ENCODE measurements at places on chromosomes 1 and 21.
A peak's percentile ranks its signal among the peaks of the same experiment; 100 is the strongest.

DNA sequence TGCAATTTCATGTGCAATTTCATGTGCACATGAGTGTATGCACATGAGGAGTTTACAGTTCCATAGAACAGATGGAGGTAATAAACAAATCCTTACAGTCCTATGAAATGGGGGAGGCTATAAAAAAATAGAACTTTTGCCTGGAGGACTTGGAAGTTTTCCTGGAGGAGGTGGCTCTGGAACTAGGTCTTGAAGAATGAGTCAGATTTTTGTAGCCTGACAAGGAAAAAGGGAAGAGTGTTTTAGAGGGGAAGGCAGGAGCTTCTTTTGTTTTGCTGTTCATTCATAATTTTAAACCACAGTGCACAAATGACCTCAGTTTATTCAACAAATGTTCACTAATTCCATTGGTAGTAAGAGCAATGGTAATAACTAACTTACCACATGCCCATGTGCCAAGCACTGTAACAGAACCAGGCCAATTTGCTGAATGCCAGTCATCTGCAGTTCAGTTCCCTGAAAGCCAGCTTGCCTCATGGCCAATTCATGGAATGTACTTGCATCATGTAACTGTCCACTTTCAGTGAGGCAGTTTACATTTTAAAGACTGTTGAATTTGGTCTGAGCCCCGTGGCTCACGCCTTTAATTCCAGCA, 2.7 kb downstream of the DIO1 start:
- DNase-seq = no peak

GRCh38 chr1:169245706-169246105, 121.9 kb downstream of the NME7 start:
- DNase-seq = no peak

GRCh38 chr21:29233611-29234540, 64.8 kb upstream of the BACH1 start:
- DNase-seq = no peak

- no peak for DNase-seq
Observed at GRCh38 chr1:34278211-34278610, 101.5 kb downstream of the C1orf94 start.

GRCh38 chr1:184866991-184867788, 107.1 kb downstream of the NIBAN1 start:
- DNase-seq = no peak

DNA sequence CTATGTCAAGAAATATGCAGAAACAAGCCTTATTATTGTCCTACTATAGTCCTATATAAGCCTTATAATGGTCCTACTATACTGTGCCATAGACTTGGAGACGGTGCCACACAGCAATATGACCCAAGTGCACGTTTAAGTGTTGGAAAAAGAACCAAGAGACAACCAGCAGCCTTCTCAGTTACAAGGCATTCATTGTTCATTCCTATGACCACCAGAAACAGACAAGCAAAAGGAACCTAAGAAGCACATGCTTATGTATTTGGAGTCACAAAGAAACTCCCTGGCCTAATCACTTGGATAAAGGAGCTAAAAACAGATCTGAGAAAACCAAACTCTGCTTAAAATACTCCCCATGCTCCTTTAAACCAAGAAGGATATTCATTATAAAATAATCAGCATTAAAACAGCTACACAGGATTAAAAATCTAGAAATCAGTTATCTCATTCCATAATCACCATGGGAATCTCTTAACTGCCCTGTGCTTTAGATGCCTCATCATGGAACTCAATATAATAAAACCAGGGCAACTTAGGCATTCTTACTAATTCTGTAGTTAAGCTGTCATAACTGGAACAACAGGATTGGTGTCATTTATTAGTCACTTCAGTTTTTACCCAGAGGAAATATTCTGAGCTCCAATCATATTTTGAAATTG, 7.0 kb downstream of the COLGALT2 start:
- DNase-seq = no peak

GRCh38 chr1:7257225-7257624, 472.0 kb downstream of the CAMTA1 start:
- no peak for DNase-seq

GRCh38 chr1:12556368-12556930, 61.6 kb downstream of the DHRS3 start:
- peak; percentile 42 for DNase-seq

- no peak for DNase-seq
Observed at GRCh38 chr1:234863551-234863971, 253.6 kb upstream of the IRF2BP2 start.

GRCh38 chr1:213281640-213282301, 230.7 kb downstream of the RPS6KC1 start:
- peak; percentile 4 for DNase-seq

DNA sequence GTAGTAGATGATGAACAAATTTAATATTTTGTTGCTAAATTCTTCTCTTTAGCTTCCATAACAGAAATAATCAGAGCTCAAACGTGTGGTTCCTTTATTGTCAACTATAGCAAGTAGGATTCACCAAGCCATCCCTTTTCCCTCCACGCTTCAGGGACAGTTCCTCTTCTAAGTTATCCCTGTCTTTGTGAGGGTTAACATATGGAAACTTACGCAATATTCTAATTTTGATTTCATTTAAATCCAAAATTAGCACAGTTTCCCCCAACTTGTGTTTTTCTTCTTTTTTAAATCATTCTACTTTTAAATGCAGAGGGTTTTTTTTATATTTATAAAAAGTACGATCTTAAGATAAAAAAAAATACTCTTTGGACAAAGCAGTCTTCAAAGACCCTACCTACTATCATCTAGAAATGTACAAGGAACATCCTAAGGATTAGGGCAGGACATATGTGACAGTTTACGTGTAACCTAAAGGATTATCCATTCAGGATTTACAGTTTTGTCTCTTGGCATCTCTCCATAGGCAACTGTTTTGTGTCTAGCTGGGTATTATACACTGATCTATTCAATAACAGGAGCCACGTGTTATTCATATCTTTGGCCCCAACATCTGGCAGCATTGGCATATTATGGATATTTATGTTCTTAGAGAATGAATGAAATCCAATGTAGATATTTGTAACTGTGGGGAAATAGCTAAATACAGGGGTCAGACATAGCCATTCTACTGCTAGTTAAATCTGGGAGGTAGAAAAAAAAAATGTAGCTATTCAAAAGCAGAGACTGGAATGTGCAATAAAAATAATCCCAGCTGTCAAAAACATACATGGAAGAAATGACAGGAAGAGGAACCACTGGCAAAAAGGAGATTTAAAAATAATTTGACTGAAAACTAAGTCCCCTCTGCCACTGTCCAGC, 272.9 kb downstream of the NEGR1 start:
- no peak for DNase-seq

DNA sequence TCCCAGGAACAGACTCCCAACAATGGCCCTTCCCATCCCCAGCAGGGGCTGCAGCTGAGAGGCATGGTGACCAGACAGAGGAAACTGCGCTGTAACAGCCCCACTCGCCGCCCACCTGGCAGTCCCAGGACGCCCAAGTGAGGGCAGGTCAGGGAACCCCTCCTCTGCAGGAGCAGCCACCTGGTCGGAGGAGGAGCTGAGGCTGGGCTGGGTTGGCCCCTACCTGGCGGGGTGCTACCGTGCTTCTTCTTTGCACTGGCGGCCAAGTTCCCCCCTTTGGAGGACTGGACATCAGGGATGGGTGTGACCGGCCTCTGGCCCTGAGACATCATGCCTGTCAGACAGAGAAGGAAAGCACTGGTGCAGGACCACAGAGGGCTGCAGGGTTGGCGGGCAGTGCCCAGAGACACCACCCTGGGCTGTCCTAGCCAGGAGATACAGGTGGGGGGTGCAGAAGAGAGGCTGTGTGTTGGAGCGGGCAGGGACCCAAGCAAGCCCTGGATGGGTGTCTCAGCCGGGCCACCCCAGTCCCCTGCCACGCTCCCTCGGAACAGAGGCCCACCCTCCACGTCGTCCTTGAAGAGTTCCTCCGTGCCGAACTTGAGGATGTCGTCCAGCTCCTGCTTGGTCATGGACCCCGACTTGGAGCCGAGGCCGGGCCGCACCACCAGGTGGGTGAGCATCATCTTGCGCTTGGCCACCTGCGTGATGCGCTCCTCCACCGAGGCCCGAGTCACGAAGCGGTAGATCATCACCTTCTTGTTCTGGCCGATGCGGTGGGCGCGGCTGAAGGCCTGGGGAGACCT, 51.6 kb downstream of the CHD5 start:
- DNase-seq = no peak

- DNase-seq = no peak
Observed at GRCh38 chr1:117147341-117147831, 25.8 kb upstream of the TRIM45 start.

DNA sequence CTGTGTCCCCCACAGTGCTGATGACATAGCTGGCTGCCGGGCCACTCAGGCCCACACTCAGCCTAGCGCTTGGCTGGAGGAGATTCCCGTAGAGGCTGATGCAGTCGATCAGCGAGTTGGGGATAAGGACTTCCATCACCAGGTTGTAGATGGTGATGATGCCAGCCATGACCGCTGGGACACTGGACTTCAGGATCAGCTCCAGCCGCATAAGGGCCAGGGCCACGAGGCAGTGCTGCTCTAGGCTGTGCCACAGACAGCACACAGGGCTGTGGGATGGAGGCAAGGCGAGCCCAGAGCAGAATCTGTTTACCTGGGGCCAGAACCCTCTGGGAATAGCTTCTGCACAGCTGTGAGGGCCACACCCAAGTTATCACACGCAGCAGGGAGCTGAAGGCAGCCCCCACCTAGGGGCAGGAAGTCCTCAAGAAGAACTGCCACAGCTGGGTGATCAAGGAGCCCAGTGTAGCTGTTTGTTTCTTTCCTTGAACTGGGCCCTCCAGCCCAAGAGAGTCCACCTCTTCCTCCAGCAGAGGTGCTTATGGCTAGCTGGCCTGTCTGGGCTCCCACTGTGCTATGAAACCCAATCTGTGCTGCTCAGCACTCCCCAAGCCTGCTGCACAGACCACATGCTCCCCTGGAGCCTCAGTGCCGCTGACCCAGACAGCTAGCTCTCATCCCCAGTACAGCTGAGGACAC, 6.2 kb downstream of the SLC2A1 start:
- no peak for DNase-seq

DNA sequence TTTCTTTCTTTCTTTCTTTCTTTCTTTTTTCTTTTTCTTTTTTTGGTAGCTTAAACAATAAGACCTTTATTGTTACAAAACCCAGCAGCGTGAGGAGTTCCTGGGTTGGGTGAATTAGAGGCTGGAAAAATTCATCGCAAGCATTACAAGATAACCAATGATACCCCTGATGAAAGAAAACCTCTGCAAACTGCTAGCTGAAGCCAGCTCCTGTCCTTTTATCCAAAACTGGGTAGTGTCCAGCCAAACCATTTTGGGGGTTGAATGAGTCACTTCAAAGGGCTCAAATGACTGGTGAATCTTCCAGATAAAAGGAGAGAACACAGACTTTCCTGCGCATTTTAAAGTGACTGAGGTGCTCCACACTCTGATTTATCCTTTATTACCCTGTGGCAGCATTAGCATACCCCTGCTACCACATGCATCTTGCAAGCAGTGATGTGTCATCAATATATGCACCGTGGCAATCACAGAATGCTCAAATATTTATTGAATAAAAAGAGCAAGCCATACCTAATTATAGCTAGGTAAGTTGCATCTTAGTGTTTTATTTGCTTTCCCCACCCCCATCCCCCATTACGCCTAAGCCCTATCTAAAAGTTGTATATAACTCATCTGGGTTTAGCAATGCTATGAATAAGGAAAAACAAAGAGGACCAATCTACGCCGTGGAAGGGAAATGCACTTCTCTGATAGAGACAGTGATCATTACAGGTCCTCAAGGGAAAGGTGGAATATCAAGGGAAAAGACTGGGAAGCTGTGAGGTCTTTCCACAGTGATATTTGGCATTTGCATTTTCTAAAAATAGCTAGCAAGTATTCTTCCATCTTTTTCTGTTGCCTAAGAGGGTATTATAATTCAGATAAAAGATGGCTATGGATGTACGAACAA, 32.4 kb upstream of the CEP350 start:
- no peak for DNase-seq

DNA sequence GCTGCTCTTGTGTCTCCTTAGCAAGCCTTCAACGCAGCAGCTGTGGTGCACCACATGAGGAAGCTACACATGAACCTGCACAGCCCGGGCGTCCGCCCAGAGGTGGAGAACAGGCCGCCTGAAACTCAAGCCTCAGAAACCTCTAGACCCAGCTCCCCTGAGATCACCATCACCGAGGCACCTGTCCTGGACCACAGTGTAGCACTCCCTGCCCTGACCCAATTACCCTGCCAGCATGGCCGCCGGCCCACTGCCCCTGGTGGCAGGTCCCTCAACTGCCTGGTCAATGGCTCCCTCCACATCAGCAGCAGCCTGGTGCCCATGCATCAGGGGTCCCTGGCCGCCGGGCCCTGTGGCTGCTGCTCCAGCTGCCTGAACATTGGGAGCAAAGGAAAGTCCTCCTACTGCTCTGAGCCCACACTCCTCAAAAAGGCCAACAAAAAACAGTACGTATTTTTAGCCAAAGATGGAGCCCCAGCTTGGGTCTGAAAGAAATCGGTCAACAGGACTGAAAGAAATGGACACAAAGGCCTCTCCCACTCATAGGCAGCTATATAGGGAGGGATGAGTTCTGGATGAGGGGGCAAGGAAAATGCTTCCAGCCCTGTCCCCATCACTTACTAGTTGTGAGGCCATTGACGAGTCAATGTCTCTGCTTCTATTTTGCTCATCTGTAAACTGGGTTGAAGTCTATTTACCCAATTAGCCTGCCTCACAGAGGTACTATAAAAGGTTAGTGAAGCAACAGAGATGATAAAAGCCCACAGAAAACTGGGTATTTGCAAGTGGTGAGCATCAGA, 28.5 kb downstream of the CAMK1G start:
- no peak for DNase-seq

DNA sequence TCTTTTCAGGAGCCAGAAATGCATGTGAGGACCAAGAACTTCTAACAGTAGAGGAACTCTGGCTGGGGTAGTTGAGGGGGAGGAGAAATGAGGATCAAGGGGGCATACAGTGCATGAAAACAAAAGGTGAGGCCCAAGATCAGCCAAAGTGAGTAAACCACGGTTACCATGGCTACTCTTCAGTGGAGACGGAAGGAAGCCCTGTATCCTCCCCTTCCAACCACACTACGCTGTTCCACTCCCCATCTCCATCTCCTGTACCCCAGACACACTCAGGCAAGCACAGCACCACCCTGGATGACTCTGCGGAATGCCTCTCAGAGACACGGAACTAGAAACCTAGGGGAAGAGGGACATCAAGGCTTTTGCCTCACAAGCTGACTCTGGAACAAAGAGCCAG, 157.6 kb upstream of the CAMK1G start:
- no peak for DNase-seq

DNA sequence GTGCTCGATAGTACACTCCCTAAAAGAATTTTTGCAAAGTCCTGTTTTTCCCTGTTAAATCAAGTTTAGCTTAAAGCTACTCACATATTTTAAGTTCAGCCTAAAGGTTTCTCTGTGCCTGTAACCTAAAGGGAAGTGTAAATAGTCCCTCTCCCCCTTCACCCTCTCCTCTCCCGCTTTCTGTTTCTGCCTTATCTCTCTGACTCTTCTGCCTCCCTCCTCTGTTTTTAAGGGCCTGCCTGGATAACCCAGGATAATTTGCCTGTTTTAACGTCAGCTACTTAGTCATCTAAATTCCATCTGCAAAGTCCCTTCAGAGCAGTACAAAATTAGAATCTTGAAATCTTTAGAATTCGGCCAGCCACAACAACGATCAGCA, 92.6 kb downstream of the NID1 start:
- DNase-seq = no peak

- no peak for DNase-seq
Observed at GRCh38 chr1:93694039-93694438, 12.4 kb upstream of the BCAR3 start.

Data from putamen (tissue), 1 donor.